ENCODE measurements at places on chromosomes 1 and 21.

- no peak for DNase-seq
Observed at GRCh38 chr1:200346700-200347099, 63.1 kb downstream of the ZNF281 start.

GRCh38 chr1:156135930-156136871 lies 17.2 kb upstream of the SEMA4A start:
- no peak for DNase-seq

DNA sequence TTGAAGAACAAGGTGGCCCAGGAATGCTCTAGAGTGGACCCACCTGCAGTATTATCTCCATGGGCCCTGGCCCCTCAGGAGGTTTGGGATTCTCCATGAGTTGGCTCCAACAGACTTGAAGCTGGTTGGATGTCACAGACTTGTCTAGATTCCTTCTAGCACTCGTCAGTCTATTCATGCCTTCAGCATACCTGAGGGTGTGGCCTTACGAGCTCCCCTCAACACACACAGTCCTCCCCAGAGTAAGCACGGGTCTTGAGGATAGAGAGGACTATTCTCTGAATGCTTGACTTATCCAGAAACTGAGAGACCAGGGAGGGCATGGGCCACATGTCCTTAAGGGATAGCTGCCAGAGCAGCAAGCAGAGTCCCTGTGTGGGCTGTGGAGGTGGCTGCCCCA lies 45.9 kb upstream of the COL6A1 start:
- no peak for DNase-seq

DNA sequence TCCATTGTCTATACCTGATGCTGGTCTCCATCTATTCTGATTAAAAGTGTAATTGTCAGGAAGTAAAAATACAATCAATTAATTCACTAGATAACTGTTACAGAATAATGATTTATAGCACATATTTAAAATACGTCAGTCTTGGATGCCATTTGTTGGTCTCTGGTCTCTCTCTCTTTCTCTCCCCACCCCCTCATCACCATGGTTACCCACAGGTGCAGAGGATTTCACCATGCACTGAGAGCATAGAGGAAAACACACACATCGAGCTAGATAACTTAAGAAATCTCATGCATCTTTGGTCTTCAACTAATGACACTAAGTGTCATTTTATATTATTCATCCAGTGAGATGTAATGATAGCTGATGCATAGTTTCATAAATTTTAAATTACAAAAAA lies 33.4 kb downstream of the LRRC53 start:
- no peak for DNase-seq

DNA sequence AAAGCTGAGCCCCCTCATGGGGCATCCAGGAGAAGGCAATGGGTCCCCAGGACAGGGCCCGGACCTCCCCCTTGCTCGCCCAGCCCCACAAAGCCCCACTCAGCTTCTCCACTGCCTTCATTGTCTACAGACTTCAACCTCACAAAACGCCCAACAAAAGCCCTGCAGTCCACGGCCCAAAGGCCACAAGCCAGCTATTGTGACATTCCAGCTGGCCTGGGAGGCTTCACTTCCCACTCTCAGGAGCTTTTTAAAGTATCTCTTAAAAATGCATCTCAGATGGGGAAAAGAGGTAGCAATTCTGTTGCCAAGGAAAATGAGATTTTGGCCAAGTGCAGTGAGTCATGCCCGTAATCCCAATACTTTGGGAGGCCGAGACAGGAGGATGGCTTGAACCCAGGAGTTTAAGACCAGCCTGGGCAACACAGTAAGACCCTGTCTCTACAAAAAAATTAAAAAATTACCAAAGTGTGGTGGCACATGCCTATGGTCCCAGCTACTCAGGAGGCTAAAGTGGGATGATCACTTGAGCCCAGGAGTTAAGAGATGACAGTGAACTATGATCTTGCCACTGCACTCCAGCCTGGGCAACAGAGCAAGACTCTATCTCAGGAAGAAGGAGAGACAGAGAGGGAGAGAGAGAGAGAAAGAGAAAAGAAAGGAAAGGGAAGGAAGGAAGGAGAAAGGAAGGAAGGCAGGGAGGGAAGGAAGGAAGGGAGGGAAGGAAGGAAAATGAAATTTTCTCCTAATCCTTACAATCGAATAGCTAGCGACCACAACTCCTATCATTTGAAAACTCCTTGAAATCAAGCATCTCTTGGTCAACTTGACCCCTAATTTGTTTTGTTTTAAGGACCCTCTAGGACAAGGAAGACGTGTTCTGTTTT lies 31.4 kb upstream of the TARDBP start:
- no peak for DNase-seq

- no peak for DNase-seq
Observed at GRCh38 chr1:59266180-59266926, 30.5 kb upstream of the FGGY start.

GRCh38 chr1:53237638-53238037 lies 680 bp downstream of the MAGOH start:
- no peak for DNase-seq

DNA sequence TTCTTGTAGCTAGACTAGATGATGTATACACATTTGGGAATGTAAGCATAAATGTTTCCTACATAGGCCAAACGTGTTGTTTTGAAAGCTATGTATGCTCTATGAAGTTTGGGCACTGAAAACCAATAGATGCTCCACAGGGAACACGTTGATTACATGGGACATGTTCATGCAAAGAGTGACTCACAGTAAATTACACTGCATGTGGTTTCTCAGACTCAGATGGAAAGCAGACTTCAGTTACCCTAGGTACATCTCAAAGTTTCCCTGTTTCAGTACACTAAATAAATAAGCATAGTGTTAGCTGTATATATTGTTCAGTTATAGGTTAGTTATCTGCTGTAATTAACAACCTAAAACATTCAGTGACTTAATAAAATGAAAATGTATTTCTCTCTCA lies 301.9 kb upstream of the RUNX1 start:
- no peak for DNase-seq

- no peak for DNase-seq
Observed at GRCh38 chr1:18532390-18533170, 51.9 kb downstream of the KLHDC7A start.

DNA sequence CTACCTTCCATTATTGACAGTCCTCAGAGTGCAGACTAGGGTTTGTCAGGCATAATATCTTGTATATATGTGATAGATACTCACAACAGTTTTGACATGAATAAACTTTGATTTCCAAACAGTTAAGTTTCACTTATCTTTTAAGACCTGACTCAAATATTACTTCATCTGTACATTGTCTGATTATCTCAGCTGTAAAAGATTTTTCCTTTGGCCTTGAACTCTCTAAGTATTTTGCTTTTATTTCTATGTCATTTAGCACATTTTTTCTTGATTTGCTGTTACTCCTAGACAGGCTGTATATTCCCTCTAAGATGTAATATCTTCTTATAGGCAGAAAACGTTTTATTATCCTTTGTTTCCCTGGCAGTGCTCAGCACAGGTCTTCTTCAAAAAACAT lies 65.6 kb upstream of the DMRTA2 start:
- DNase-seq: no peak

- DNase-seq: no peak
Observed at GRCh38 chr1:5945445-5945844, 46.8 kb downstream of the NPHP4 start.

- DNase-seq: no peak
Observed at GRCh38 chr1:24679725-24680124, 36.6 kb downstream of the SRRM1 start.

DNA sequence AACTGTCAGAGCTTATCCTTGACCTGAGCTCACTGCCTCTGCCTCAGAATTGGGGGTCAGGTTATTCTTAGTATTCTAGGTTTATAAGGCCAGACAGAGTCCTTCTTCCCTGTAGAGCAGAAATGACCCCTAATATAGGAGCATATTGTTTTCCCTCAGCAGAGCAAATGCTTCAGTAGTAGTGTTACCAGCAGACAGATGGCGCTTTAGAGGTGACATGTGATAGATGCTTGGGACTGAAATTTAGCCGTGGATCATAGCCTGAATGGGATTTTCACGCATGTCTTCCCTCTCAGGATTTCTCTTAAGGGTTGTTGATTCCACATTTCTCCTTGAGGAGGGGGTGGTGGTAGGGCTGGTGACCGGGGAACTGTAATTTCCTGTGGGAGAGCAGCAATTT lies 24.5 kb downstream of the ADARB1 start:
- no peak for DNase-seq

GRCh38 chr1:203143641-203144040 lies 16.1 kb downstream of the ADORA1 start:
- DNase-seq: no peak

- DNase-seq: no peak
Observed at GRCh38 chr1:53001128-53001527, 60.9 kb upstream of the PODN start.

DNA sequence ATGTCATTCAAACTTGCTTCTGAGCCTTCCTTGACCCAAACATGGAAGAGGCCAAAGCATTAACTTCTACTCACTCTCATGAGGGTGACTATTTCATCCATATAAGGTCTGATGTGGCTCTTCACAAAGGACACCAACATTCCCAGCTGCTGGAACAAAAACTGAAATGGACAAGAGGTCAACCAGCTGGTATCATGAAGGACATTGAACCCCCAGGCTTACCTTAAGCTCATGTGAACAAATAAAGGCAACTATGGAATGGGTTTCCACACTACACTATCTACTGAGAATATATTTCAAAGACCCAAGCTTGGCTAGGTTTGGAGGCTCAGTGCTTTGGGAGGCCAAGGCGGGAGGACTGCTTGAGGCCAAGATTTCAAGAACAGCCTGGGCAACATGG lies 26.9 kb downstream of the ANGPTL7 start:
- DNase-seq: no peak

DNA sequence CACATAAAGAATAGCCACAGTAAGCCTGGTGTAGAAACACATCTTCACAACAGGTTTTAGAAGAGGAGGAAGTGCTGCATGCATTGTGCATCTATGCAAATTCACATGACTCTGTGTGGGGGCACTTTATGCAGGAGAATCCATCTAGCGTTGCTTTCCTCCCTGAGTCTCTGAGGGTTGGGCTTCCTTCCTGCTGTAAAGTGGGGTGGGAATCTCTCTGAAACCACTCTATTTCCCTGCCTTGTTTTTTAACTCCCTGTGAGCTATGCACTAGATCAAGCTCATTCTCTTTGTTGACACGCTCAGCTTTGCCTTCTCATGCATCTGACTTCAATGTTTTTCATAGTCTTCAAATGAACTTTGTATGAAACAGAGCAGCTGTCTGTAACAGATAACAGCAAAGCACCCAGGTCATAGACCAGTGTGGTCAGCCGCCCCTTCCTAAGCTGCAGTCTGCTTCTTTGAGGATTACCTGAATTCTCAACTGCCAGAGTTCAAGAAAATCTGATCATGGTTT lies 102.7 kb upstream of the DPH5 start:
- no peak for DNase-seq

- DNase-seq: no peak
Observed at GRCh38 chr1:213606252-213606820, 381.4 kb upstream of the PROX1 start.

DNA sequence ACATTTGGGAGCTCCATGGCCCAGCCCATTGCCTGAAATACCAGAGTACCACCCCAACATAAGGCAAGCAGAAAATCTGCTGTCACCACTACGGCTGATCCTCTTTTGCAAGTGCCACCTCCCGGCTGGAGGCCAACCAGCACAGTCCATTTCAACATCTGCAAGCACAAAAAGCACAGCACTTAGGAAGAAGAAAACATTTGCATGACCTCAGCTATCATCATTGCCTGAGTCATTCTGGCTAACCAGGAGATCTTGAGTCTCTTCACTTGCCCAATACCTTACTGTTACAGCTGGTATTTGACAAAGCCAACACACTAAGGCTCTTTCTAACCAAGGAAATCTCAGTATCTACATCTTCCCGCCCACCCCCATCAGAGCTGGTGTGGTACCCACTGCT lies 55.9 kb downstream of the NEK7 start:
- no peak for DNase-seq

DNA sequence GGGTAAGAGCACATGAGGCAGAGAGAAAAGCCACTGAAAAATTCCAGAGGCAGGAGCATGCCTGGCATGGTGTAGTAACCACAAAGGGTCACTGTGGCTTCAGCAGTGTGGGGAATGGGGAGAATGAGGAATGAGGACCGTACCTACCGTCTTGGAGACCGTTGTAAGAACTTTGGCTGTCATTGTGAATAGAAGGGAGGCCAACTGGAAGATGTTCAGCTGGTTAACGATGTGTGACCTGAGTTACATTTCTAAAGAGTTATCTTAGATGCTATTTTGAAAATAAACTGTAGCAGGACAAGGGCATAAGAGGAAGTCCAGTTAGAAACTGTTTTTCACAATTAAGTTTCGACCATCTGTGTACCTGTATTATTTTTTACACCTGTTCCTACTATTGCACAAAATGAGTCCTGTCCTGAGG lies 365.5 kb upstream of the SGIP1 start:
- DNase-seq: no peak

GRCh38 chr21:37188825-37189224 lies 78.3 kb downstream of the VPS26C start:
- DNase-seq: no peak

- no peak for DNase-seq
Observed at GRCh38 chr1:185969028-185969427, 234.8 kb downstream of the HMCN1 start.

- no peak for DNase-seq
Observed at GRCh38 chr21:43609501-43610340, 49.6 kb downstream of the HSF2BP start.

DNA sequence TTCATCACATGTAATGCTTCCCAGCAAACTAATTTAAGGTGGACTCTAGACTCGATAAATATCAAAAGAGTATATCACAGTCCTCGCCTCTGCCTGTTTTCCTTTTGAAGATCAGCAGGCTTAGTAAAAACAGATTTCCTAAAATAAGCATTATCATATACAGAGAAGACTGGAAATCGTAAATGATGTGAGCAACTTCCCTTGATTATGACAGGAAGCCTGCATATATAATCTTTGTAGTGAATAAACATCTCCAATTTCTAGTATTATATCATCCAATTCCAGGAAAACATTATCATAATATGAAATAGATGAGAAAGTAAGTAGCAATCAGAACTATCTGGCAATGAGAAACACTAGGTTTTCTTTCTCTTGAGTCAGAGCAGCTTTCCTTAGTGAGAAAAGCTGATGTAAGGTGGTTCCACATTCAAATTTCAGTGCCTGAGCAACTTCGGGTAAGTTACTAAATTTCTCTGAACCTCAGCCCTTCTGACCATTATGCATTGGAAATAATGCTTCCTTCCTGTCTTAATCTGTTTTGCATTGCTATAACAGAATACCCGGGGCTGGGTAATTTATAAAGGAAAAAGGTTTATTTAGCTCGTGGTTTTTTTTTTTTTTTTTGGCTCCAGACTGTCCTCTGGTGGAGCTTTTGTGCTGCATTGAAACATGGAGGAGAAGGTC lies 12.6 kb upstream of the POU2F1 start:
- DNase-seq: no peak

- DNase-seq: no peak
Observed at GRCh38 chr1:30462826-30463425, 260.5 kb downstream of the MATN1 start.

- DNase-seq: no peak
Observed at GRCh38 chr1:12769031-12769430, 4.5 kb upstream of the PRAMEF12 start.

- no peak for DNase-seq
Observed at GRCh38 chr1:155008015-155008941, 5.7 kb downstream of the ZBTB7B start.

- DNase-seq: no peak
Observed at GRCh38 chr1:82073071-82073470, 272.3 kb downstream of the ADGRL2 start.

GRCh38 chr1:45658171-45658570 lies 28.2 kb downstream of the GPBP1L1 start:
- no peak for DNase-seq

- DNase-seq: no peak
Observed at GRCh38 chr1:171254859-171255258, 6.6 kb downstream of the FMO1 start.
